Activated gamma-delta T cell treated with Interleukin-2 at 50 U/mL for 16 hours (primary cell): ENCODE measurements at places on chromosomes 1 and 21.
A peak's percentile ranks its signal among the peaks of the same experiment; 100 is the strongest.

- peak; percentile 35 for DNase-seq
Measured at GRCh38 chr1:161139766-161140165, 7.3 kb upstream of the DEDD start.

GRCh38 chr1:150002217-150002616 is 8.3 kb downstream of the OTUD7B start:
- DNase-seq: no peak

DNA sequence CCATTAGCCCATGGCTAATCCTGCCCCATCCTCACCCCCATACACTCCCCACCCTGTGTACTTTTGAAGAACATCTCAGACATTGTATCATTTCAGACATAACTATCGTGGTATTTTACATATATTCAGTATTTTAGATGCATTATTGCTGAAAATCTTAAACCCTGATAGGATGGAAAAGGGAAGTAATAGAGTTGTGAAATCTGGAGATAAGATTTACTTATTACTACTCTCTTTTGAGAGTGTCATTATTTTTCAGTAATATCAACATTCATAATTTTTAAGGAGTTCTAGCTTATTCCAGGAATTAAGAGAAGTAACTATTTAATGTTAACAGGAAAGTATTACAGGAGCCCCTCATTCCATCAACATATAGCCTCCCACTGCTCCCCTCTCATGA is 34.4 kb downstream of the ADCY10 start:
- no peak for DNase-seq

GRCh38 chr1:13505020-13505419 is 8.8 kb downstream of the LRRC38 start:
- DNase-seq: no peak

GRCh38 chr1:40630488-40631223 is 34.8 kb downstream of the RIMS3 start:
- DNase-seq: no peak

DNA sequence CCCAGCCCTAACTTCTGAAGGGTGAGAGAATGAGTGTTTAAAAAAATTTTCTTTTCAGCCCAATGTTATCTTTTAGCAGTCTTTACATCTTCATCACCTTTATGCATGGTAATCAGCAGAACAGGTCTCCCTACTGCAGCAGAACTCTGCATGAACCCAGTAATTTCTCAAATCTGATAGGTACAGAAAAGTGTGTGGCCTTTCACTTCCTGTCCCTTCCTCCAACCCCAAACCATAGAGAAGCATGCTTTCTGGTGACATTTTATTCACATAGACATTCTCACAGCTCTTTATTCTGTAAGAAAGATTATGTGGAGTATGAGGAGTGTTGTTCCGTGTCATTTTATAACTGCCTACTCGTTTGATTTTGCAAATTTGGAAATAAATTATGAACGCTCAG is 68.6 kb downstream of the RPAP2 start:
- DNase-seq: no peak

DNA sequence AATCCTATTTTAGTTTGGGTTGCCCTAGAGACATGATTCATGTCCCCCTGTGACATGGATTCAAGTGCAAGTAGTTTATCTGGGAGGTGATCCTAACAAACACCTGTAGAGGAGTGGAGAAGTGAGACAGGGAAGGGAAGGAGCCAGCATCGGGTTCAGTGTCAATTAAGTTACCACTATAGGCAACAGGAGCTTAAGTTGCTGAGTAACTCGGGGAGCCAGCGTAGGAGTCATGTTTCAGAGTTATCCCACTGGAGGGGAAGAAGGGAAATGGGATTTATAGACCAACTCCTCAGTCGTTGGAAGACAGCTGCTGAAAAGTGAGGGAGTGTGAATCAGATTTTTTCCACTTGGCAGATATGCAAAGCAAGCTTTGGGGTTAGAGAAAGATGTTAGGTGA is 54.9 kb downstream of the SLC30A7 start:
- DNase-seq: no peak

DNA sequence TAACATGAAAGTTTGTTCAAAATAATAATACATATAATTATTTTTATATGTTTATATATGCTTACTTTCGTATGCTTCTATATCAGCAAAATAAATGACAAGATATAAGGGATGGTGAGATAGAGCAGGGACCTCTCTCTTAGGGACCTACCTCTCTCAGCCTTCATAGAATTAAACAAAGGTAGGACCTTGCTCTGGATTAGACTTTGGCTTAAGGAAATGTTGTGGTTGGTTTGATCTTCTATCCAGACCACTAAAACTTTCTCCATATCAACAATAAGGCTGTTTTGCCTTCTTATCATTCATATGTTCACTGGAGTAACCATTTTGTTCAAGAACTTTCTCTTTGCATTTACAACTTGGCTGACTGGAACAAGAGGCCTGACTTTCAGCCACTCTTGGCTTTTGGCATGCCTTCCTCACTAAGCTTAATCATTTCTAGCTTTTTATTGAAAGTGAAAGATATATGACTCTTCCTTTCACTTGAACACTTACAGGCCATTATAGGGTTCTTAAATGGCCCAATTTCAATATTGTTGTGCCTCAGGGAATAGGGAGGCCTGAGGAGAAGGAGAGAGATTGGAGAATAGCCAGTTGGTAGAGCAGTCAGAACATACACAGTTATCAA is 14.4 kb downstream of the FRRS1 start:
- DNase-seq: no peak

GRCh38 chr1:95012389-95012788 is 60.4 kb downstream of the ALG14 start:
- DNase-seq: no peak

GRCh38 chr21:42495765-42496119 is 282 bp downstream of the RSPH1 start:
- DNase-seq: no peak

GRCh38 chr1:30419831-30420230 is 303.6 kb downstream of the MATN1 start:
- no peak for DNase-seq

GRCh38 chr1:115091572-115091971 is 2.3 kb upstream of the TSPAN2 start:
- no peak for DNase-seq

- DNase-seq: no peak
Measured at GRCh38 chr21:42336054-42336453, 14.7 kb downstream of the TFF2 start.

DNA sequence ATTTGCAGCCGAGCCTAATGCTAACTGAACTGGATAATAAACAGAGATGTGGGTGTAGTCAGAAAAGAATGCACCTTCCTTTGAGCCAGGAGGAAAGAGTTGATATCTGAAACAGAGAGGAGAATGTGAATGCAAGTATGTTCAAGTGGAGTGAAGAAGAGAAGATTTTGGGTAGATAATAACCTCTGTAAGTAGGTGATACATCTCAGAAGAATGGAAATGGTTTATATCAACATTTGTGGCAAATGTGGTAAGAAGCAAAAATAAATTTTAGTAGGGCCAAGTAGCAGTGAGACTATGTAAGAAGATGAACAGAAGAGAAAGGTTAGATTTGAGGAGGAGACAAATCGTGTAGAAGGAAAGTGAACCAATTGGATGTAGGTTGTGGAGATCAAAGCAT is 1.7 kb upstream of the DNTTIP2 start:
- DNase-seq: no peak

DNA sequence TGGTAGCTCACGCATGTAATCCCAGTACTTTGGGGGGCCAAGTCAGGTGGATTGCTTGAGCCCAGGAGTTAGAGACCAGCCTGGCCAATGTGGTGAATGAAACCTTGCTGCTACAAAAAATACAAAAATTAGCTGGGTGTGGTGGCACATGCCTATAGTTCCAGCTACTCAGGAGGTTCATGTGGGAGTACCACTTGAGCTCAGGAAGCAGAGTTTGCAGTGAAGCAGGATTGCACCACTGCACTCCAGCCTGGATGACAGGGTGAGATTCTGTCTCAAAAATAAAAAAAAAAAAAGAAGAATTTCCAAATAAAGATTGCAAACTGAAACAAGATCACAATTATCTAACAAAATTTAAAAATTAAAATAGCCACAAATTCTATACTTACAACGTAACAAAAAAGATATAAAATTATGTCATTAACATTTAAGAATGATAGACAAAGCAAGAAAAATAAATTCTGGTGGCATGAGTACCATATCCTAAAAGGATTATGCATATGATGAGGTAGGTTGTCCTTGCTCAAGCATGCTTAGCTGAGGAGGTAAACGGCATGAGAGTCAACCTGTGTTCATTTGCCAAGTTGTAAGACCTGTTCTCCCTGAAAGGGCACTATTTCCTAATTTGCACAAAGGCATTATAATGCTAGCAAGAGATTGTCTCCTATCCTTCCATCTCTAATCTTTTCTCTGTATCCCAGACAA is 20.2 kb downstream of the IPP start:
- DNase-seq: no peak

- no peak for DNase-seq
Measured at GRCh38 chr1:108862017-108862610, 5.2 kb upstream of the AKNAD1 start.

GRCh38 chr1:166972826-166973225 is 2.5 kb downstream of the ILDR2 start:
- DNase-seq: no peak

DNA sequence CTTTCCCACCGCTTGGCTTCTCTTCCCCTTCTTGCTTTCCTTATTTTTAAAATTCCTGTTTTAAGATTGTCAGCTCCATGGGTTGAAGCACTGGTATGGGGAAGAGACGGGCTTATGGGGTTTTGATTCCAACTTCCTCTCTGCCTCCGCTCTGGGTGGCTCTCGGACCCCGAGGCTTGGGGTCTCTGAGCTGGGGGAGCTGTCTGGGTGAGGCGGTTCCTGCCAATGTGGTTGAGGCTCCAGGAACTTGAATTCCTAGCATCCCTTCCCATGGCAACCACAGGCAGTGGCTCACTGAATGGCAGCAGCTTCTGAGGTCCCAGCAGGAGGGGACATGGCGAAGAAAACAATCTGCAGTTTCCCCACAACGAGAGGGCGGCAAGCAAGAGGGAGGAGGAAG is 83.1 kb upstream of the C1orf174 start:
- no peak for DNase-seq

DNA sequence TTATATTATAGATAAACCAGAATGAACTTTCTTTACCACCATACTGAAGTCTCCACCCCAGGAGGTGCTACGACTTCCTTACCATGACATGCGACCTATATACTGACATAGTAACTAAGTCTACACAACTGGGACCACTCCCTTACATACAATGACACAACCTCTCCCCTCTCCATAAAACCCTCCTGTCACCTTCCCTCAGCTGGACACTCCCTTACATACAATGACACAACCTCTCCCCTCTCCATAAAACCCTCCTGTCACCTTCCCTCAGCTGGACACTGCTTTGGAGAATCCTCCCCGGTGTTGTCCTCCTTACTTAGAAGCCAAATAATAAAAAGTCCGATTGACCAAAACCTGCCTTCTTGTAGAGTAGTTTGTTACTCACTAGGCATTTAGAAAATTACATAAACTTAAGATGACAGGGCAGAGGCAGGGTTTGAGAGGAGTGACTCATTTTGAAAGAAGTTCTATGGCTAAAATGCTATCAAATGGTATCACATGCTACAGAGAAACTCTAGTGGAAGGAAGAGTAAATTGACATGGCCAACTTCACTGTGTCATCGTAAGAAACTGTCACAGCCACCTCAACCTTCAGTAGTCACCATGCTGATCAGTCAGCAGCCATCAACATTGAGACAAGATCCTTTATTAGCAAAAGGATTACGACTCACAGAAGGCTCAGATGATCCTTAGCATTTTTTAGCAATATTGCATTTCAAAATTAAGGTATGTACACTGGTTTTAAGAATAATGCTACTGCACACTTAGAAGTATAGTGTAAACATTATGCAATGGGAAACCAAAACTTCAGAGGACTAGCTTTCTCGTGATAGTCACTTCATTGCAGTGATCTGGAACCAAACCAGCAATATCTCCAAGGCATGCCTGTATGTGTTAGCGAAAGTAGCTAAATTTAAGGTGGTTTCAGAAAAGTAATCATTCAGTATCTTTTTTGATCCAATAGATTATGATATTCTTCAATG is 56.4 kb downstream of the AHCTF1 start:
- no peak for DNase-seq

GRCh38 chr1:5983361-5984103 is 8.7 kb downstream of the NPHP4 start:
- no peak for DNase-seq

GRCh38 chr1:53107570-53108322 is 34.7 kb downstream of the SLC1A7 start:
- no peak for DNase-seq

DNA sequence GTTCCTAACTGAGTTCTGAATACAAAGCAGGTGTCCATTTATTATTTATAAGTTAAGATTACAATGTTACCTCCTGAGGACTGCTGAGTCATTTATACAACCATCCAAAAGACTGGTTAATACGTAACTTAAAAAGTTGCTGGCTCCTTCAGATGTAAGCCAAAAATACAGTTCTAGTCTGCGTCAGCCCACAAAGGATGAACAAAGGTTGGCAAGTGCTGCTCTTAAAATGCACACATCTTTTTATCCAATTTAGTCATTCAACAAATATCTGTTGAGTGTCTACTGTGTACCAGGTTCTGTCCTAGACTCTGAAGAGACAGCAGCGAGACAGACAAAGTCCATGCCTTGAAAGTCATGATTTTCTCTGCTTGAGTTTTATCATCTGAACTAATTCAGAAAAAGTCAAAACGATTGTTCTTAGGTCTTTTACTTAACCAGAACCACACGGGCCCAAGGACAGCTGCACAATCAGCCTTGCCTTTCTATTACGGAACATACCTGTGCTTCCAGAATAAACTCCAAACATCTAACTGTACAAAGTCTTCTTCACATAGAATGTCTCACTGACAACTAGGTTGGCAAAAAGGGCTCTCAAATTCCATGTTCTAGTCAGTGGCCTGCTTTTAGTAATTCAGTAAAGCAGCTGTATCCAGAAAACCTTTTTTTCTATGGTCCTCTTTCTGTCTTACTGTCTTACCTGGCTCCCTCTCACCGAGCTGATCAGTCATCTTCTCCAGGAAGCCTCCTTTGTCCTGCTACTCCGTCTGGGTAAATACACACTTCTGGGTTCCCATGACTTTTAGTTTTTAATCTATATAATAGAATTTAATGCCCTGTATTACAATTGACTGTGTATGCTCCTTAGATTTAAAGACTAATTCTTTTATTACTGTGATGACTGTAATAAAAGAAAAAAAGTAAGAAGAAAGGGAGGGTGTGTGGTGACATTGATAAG is 15.5 kb upstream of the CNN3 start:
- DNase-seq: no peak

- no peak for DNase-seq
Measured at GRCh38 chr1:186479162-186479561, 18.2 kb upstream of the PDC start.

GRCh38 chr1:185741551-185741950 is 7.4 kb downstream of the HMCN1 start:
- no peak for DNase-seq
